NCI-H1436 (cell line): ENCODE measurements at places on chromosomes 5 and 9.

DNA sequence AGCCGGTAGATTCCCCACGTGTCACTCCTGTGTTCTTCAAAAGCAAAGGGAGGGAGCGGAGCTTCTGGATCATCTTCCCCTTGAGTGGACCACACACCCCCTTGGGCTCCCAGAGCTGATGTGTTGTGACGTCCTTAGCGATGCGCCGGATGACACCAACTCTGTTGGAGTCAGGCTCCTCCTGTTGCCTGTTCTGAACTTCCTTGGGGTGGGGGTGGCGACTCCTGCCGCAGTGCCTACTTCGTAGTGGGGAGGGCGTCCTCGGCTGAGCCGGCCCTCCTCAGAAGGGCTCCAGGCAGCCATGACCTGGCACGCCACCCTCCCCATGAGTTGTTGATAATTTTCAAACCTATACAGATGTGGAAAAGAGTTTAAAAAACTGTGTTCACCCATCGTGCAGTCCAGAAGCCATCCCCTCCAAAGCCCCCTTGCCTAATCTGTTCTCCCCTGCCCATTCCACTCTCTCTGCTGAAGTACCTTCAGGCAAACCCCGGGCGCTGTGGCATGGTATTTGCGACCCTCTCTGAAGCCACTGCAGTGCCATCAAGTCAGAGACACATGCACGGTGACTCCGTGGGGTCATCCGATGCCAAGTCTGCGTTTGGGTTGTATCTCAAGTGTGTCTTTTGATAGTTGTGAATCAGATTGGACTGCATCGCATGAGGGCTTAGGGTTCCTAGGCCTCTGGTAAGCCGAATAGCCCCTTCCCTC, 16.7 kb downstream of the EXOC3 start:
- no peak for DNase-seq

DNA sequence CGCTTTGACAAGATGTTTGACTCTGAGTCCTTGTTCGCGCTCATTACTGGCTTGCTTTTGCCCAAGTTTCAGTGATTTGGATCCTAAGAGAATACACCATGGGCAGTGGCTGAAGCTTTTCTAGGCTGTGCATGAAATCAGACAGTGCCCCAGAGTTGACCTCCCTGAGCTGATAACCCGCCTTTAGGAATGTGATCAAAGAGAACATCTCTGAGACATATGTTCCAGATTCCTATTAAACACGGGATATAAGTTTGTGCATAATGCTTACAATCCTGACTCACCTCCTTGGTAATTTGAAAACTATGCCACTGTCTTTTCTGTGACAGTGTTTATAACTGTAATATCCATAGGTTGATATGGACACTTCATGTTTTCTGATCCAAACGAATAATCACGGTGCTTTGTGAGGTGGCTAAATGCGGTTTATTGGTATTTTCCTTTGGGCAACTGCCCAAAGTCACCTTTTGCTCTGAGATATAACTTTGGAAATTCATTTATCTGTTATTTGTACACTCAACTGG, 732.9 kb downstream of the MTRR start:
- no peak for DNase-seq

- no peak for DNase-seq
Measured at GRCh38 chr9:98118640-98119601, at the start of gene TRIM14. TSS of gene TRIM14 (minus strand) at chr9:98119222. CDS start at chr9:98119188, 34 bp downstream.

DNA sequence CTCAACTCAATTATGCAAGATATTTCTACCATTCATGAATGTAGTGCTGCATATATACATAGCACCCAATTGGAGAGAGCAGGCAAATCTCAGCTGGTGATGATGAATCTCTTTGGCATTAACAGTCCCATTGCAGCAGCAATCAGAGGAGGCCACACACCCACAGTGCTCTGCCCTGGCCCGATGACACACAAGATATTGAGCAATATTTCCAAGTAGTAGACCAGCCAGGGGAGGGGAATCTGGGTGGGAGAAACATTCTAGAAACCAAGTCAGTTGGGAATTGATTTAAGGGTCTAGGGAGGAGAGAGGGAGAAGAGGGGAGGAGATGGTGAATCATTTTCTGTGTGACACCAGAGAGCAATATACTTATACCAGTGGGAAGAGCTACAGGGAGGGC, 14.9 kb upstream of the C5orf63 start:
- no peak for DNase-seq

DNA sequence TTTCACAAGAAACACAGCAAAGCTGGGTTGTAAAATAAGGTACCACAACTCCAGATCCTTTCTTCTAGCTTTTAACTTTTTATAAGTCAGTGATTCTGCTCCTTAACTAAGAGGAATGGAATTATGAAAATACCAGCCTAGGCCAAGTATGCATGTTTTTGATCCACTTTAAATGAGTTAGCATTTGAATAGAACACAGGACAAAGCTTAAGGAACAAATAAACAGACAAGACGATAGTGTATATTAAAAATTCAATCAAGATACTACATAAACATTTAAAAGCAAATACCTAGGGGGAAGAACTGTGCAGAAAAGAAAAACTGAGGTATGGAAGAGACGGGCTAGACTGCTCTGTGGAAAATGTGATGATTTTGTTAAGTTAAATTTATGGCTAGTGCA, 200.7 kb downstream of the LURAP1L start:
- no peak for DNase-seq

- DNase-seq = no peak
Measured at GRCh38 chr5:69491838-69492390, 676 bp upstream of the OCLN start.

DNA sequence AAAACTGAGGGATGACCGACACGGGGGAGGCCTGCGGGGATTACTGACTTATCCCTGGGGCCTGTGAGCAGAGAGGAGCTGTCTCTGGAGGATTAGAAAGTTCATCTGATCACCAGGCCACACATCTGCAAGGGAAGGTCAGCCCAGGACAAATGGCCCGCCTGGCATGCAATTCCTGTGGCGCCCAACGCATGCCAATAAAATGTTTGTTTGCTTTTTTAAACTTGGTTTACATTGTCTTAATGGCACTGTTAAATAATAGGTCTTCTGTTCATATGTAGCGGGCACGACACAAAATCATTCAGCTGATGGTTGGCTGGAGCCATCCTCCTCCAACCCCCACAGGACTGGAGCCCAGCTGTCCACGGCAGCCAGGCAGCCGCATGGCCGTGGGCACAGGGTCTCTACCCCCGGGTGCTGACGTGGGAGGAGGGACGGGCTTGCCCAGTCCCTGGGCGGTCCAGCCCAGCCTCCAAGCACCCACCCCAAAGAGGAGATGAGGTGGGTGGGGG, 41.0 kb upstream of the SLC12A7 start:
- DNase-seq = no peak

DNA sequence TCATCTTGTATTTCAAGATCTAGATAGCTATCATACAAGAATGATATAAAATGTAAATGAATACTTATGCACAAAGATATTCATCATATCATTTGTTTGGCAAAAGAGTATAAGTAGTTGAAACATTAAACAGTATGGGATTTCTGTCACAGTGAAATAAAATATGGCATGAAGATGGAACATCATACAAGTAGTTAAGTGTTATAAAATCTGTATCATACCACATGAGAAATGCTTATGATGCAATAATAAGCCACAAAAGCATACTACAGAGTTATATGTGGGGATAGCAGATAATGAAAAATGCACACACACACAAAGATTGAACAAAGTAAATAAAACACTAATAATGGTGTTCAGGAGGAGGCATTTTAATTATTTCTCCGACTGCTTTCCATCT, 838.0 kb upstream of the DMAC1 start:
- no peak for DNase-seq

GRCh38 chr9:127538849-127539258, 73.2 kb upstream of the STXBP1 start:
- no peak for DNase-seq

- DNase-seq = no peak
Measured at GRCh38 chr5:110255194-110255593, 471.3 kb downstream of the TMEM232 start.

DNA sequence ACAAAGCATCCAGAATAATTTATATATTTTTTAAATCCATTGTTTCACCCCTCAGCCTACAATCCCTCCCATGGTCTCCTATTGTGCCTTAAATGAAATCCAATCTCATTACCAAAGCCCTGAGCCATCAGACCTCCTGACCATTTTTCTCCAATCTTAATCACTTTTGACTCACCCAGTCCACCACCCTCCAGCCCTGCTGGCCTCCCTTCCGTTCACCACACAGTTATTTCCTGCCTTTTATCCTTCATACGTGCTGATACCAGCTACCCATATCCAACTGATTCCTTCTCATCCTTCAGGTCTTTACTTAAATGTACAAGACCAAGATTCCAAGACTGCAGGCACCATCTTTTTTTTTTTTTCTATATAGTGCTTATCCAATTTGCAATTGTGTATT, 1026.7 kb upstream of the DMAC1 start:
- DNase-seq = no peak

- no peak for DNase-seq
Measured at GRCh38 chr9:21579743-21580142, 97.6 kb upstream of the IFNE start.

- DNase-seq = peak; percentile 63
Measured at GRCh38 chr9:32251539-32251938, 132.9 kb upstream of the ACO1 start.

DNA sequence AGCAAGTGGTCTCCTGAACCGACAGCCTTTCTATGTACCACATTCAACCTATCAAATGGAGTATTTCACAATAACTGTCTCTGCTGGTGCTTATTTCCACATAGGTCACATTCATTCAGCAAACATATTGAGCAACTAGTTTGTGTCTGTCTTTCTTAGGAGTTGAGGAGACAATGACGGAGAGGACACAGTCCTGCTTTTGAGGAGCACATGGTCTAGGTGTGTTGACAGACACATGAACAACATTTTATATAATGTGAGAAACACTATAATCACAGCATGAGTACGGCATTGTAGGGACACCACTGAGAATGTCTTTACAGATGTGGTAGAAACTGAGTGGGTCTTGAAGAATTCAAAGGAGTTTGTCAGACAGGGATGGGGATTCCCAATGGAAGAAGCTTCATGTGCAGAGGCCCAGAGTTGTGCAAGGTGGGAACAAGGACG, 28.5 kb downstream of the NFIL3 start:
- no peak for DNase-seq

- no peak for DNase-seq
Measured at GRCh38 chr9:78326564-78326963, 29.6 kb downstream of the PSAT1 start.

GRCh38 chr5:65299861-65300260, 181.9 kb downstream of the ADAMTS6 start:
- no peak for DNase-seq

DNA sequence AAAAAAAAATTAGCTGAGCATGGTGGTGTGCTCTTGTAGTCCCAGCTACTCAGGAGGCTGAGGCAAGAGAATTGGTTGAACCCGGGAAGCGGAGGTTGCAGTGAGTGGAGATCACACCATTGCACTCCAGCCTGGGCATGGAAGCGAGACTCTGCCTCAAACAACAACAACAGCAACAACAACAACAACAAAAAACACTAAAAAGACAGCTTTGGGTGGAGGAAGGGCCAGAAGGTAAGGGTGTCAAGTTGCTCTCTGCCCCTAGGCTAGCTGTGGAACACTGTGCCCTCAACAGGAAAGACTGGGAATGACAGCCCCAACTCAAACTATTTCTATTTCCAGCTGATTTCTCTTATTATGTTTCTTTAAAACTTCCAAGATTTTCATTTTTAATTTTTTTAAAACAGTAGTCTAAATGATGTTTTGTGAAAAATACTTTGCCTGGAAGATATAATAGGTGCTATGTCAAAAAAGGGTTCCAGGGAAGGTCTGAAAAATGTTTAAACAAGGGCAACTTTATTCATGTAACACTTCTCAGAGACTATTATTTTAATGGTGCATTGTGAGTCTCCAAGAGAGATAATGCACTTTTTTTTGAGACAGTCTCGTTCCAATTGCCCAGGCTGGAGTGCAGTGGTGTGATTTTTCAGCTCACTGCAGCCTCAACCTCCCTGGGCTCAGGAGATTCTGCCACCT, 29.9 kb downstream of the CLINT1 start:
- no peak for DNase-seq

GRCh38 chr5:10680876-10681481, 80.1 kb downstream of the DAP start:
- no peak for DNase-seq
